Left lobe of liver (tissue), 2 donors: ENCODE measurements at places on chromosomes 6 and 20.
A peak's percentile ranks its signal among the peaks of the same experiment; 100 is the strongest.

GRCh38 chr6:29597184-29597583 lies 12.3 kb downstream of the OR2H2 start:
- DNase-seq, result no peak

DNA sequence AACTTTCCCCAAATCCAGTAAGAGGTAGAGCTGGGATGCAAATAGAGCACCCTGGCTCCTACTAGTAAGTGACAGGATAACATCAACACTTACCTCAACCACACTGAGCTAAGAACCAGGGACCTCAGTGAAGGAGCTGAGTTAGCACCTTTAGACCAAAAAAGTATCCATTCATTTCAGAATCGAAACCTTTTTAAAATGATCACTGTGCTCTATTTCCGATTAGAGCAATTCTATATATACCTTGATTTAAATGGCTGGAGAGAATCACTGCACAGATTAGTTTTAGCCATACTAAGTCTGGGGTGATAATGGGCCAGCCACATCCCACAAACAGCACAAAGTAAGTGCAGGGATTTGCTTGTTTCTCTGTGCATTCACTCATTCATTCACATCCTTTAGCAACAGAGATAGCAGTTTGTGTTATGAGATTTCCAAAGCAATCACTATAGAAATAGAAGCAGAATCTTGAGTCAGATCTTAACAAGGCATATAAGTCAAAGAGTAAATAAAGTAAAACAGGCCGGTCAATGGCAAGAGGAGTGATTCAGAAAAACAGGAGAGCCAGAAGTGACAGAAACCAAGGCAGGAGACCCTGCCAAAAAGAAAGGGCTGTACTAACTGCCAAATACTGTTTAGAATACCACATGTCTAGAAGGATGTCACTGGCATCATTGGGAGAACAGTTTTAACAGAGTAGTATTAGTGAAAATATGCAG lies 136.3 kb downstream of the KIF13A start:
- DNase-seq, result no peak

- DNase-seq, result no peak
Measured at GRCh38 chr20:12644461-12644860, 364.3 kb upstream of the SPTLC3 start.

GRCh38 chr6:88866856-88867255 lies 96.6 kb downstream of the RNGTT start:
- DNase-seq, result no peak

GRCh38 chr6:89007209-89008000 lies 44.0 kb upstream of the RNGTT start:
- DNase-seq, result no peak

DNA sequence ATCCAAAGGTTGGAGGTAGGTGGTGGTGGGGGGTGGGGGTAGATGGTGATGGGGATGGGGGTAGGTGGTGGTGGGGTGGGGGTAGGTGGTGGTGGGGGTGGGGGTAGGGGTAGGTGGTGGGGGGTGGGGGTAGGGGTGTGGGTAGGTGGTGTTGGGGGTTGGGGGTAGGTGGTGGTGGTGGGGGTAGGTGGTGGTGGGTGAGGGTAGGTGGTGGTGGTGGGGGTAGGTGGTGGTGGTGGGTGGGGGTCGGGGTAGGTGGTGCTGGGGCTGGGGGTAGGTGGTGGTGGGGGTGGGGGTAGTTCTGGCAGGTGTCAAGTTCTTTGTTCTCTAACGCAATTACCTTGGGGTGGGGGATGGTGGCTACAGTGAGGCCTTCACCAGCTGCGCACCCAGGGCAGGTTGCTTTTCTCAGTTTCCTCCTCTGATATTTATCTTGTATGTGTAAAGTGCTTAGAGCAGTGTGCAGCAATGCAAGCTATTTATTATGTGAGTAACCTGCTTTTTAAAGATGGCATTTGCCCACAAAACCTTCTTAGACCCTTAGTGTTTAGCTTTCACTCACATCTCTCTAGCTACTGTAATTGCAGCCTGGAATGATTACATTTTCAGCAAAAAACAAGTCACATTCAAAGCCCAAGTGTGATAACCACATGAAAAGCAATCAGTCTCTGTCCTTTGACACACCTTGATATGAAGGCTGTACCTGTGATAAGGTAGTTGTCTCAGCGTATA lies 8.2 kb upstream of the CCDC167 start:
- DNase-seq, result no peak

DNA sequence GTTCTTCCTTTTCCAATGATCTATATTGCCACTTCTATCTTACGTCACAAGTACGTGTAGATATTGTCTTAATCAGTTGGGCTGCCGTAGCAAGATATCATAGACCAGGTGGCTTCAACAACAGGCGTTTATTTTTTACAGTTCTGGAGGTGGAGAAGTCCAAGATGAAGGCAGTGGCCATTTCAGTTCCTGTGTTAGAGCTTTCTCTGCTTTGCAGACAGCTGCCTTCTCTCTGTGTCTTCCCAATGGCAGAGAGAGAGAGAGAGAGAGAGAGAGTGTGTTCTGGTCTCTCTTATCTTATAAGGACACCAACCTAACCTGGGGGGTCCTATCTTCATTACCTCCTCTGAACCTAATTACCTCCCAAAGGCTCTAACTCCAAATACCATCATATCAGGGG lies 8.3 kb downstream of the HSF2 start:
- DNase-seq, result no peak

GRCh38 chr6:168133687-168134559 lies 54.9 kb upstream of the FRMD1 start:
- DNase-seq, result peak; percentile 41

- no peak for DNase-seq
Measured at GRCh38 chr6:71043902-71044301, 87.0 kb upstream of the B3GAT2 start.

GRCh38 chr6:96075826-96076225 lies 60.1 kb downstream of the FUT9 start:
- DNase-seq, result no peak

DNA sequence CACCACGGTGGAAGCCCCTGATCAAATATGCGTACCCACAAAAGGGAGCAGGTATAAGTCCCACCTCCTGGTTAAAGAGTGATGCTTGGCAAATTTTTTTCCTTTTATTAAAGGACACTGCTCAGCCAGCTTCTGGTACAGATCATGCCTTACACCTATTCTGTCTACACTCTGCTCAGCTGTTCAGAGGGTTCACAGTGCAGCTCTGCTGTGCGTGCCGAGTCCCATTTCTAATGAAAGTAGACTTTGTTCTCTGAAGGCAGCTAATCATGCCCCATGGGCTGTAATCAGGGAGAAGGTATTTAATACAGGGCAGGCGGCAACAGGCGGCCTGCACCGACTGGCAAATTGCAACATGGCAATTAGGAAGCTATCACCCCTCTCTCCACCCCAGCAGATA lies 16.3 kb downstream of the LRRC73 start:
- peak; percentile 68 for DNase-seq

- no peak for DNase-seq
Measured at GRCh38 chr20:49858076-49858585, 45.5 kb downstream of the SLC9A8 start.

DNA sequence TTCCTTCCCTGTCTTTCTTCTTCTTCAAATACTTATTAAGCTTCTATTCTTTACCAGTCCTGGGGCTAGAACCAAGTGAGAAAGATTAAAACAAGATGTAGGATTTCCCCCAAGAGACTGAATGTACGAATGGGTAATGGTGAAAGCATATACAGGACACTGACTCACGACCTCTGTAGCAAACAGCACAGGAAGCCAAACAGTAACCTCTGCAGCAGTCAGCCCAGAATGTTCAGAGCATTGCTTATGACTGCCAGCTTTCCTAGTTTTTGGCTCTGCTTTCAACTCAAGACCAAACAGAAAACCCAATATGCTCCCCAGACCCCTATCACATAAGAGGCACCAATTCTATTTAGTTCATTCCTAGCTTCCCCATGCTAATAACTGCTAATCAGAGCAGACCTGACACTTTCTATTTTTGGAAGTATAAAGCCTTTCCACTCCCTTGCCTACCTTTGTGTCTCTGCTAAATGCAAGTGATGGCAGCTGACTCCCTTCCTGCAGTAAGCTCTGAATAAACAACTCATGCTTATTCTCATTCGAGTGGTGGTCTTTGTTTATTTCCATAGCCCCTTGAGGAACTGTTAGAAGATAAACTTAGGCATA lies 690.6 kb downstream of the EPM2A start:
- no peak for DNase-seq

GRCh38 chr6:124069230-124069950 lies 265.7 kb downstream of the NKAIN2 start:
- no peak for DNase-seq

GRCh38 chr6:71045296-71045695 lies 88.4 kb upstream of the B3GAT2 start:
- no peak for DNase-seq

GRCh38 chr6:45474376-45474775 lies 96.6 kb upstream of the SUPT3H start:
- no peak for DNase-seq

- DNase-seq, result peak; percentile 64
Measured at GRCh38 chr6:7085911-7086310, 21.9 kb upstream of the RREB1 start.

- peak; percentile 58 for DNase-seq
Measured at GRCh38 chr6:2209226-2209809, 36.1 kb downstream of the GMDS start.

- DNase-seq, result peak; percentile 33
Measured at GRCh38 chr6:168192195-168192900, 113.3 kb upstream of the FRMD1 start.

GRCh38 chr6:35489995-35490791 lies 6.7 kb downstream of the TEAD3 start:
- no peak for DNase-seq

- no peak for DNase-seq
Measured at GRCh38 chr6:44782892-44783291, 395.4 kb downstream of the CDC5L start.

DNA sequence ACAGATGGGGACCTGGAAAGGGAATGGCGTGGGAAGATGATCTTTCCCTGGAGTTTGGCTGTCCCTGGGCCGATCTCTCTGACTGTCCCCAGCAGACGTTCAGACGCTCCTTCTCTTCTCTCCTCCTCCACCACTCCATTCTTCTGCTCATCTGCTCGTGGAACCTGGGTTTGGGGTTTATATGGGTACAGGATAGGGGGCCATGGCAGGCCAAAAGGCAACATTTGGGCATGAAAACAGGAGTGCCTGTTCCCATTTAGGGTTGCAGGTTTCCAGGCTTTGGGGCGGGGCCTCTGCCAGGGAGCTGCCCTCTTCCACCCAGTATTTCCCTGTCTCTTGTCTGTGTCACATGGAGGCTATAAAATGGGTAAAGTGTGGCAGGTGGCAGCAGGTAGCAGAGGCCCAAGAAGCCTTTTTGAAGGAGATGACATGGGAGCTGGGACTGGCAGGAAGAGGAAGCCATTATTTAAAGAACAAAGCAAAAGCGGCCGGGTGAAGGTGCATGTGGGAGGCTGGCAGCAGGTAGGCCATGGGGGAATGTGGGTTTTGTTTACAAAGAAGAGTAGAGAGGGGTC lies 203.7 kb downstream of the BMP7 start:
- DNase-seq, result no peak

GRCh38 chr6:15320693-15321092 lies 74.8 kb downstream of the JARID2 start:
- DNase-seq, result no peak

DNA sequence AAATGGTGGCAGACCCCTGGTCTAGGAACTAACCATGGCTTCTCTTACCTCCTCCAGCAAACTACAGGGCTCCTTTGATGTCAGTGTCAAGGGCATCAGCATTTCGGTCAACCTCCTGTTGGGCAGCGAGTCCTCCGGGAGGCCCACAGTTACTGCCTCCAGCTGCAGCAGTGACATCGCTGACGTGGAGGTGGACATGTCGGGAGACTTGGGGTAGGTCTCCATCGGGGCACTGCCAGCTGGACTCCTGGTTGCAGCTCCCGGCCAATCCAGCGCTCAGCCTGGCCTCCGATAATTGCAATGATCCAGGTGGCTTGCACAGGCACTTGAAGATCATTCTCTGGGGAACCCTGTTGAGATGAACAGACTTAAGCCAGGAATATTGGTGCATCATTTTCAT lies 7.9 kb downstream of the LBP start:
- no peak for DNase-seq

- no peak for DNase-seq
Measured at GRCh38 chr6:82953871-82954270, 111.8 kb downstream of the UBE3D start.

DNA sequence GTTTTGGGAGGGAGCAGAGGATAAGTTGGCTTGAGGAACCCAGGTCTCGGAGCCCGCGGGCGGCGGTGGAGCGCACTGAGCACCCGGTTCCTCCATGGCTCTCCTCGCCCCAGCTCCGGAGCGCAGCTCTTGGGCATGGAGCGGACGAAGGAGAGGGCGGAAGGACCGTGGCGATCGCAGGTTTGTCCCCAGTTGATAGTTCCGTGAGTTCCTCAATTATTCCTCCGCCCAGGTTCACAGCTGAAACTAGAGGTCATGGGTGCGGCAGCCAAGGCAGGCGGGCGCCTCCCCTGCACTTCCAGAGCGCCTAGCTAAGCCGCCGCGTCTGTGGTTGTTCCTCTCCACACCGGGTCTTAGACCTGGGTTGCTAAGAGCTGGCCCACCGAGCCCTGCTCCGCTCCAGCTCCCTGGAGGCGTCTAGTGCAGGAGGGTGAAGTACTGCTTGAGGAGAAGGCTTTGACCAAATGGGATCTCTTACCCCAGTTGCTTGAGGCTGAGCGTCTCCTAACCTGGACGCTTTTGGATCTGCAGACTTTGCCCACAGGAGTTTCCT lies at the start of gene HTR1B:
TSS of gene HTR1B (minus strand) at position 184 of the 553 bp plus-strand sequence. CDS start at position 96, 88 bp downstream.
- no peak for DNase-seq

DNA sequence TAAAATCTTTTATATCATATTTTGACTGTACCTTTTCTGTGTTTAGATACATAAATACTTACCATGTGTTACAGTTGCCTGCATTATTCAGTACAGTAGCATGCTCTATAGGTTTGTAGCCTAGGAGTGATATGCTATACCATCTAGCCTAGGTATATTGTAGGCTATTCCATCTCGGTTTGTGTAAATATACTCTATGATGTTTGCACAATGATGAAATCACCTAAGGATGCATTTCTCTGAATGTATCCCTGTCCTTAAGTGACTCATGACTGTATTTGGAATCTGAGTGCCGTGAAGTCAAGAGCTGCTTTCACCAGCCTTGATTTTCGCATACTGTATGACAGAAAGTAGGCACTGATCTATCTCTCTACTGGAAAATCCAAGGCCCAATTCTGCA lies 129.9 kb downstream of the UTRN start:
- no peak for DNase-seq

DNA sequence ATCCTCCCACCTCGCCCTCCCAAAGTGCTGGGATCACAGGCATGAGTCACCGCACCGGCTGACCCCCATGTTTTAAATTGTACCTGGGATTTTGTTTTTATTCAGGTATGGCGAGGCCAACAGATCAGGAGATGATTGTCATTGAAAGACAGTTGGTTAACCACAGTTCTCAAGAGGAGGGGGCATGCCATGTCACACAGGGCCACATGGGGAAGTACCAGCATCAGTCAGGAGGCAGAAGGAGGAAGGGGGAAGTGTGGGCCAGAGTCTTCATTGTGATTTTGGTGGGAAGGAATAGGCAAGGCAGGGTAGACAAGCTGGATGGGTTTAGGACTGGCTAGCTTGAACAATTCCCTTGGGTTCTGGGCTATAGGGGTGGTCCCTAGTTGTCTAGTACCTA lies 9.9 kb upstream of the MMP9 start:
- no peak for DNase-seq
